ENCODE measurements at places on chromosomes 7 and 10. TPM values are rescaled to one million over a fixed set of nuclear protein-coding genes. Genes with fewer than 3 reads are reported as not detected.
A peak's percentile ranks its signal among the peaks of the same experiment; 100 is the strongest.

LLCFC1 gene
- total RNA-seq: not detected

GPNMB gene
- total RNA-seq: 93.6 TPM

GNAT3 gene
- total RNA-seq: not detected

SPDYE2B gene
- not detected for total RNA-seq

RNF32 gene
- 1.4 TPM for total RNA-seq

FRMD4A gene
- 37.9 TPM for total RNA-seq

PPP1R3A gene
- total RNA-seq: not detected

AEBP1 gene
- 131 TPM for total RNA-seq

GSTO2 gene
- 47.0 TPM for total RNA-seq

DNA sequence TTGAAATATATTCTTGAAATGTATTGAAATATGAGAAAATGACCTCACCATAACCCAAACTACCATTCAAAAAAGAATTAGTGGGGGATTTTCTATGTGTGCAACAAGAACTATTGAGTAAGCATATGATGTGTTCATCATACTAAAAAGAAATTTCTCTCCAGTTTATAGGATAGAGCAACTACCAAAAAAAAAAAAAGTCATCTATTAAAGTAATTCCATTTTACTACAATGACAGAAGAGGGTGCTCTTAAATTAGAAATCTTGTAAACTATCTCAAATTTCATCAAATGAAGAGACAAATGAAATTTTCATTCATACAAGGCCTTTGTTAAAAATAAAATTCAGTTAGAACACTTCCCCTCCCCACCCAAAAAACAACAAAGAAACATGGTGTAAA is 195.4 kb upstream of the PLXDC2 start:
- DNase-seq: no peak

- no peak for DNase-seq
Measured at GRCh38 chr7:24141874-24142509, 142.0 kb upstream of the NPY start.

GRCh38 chr7:89401099-89401498 is 605.6 kb upstream of the TEX47 start:
- no peak for DNase-seq

DNA sequence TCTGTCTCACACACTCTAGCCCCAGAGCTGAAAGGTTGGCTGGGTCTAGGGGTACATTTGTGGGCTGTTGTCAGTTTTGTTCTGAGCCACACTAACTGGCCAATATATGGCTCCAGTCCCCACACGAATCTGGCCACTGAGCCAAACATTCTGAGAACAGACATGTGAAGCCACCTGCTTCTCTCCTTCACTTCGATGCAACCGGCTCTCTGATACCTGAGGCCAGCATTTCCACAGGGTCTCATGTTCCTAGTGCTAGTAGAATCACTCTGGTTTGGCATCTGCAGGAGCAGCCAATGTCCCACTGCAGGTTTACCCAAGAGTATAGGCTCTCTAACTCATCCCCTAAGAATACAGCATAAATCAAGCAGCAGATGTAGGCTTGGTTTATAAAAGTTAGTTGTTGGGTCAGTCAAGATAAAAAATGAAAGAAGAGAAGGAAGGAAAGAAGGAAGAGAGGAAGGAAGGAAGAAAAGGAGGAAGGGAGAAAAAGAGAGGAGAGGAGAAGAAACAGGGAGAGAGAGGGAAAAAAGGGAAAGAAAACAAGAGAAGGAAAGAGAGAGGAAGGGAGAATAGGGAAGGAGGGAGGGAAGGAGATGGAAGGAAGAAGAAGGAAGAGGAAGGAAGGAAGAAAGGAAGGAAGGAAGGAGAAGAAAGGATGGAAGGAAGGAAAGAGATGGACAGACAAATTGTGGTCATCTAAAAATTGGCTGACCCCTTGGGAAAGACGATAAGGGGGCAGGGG is 75.1 kb downstream of the STRA8 start:
- no peak for DNase-seq

DNA sequence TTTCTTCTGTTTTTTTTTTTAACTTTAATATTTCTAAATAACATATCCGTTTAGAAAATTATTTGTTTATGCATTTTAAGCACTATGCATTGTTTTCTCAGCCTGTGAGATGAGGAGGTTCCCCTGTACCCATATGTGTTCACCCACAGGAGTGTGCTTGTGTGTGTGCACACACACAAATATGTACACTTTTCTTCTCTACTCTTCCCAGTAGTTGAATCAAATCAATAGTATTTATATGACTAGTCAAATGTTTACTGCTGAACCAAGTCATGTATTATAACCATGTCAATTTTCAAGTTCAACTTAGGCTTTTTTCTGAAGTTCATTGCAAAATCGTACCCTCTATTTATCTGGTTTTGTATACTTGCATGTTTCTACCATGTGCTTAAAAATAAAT is 37.3 kb downstream of the HDAC9 start:
- no peak for DNase-seq

- no peak for DNase-seq
Measured at GRCh38 chr7:114930829-114931655, 9.1 kb downstream of the MDFIC start.

GRCh38 chr7:10940704-10941355 is 32.8 kb upstream of the PHF14 start:
- no peak for DNase-seq

DNA sequence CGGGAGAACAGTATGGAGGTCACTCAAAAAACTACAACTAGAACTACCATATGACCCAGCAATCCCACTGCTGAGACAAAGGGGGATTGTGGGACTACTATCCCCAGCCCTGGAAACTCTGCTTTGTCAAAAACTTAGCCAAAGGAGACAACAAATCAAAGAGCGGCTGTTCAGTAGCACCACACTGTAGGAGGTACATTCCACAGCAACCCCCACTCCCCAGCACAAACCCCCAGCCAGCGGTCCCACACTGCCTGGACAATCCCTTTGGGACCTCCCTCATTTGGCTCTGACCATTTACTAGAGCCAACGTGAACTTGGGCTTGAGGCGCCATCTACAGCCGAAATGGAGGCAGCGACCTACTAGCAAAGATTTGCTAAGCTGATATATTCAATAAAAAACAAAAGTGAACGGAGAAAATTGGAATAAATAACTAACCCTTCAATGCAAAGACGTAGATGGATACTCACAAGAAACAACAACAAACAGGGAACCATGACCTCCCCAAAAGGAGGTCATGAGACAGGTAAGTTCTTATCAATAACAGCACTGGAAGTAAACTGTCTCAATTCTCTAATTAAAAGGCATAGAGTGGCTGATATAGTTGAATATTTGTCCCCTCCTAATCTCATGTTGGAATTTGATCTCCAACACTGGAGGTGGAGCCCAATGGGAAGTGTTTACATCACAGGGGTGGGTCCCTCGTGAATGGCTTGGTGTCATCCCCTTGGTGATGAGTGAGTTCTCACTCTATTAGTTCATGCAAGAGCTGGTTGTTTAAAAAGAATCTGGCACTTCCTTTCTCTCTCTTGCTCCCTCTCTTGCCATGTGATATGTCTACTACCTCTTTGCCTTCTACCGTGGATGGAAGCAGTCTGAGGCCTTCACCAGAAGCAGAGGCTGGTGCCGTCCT is 119.0 kb upstream of the KCNMA1 start:
- no peak for DNase-seq

- DNase-seq: no peak
Measured at GRCh38 chr7:71236230-71237105, 104.5 kb downstream of the GALNT17 start.

- DNase-seq: no peak
Measured at GRCh38 chr10:983971-984655, 4.1 kb upstream of the GTPBP4 start.

- no peak for DNase-seq
Measured at GRCh38 chr10:67200913-67201564, 275.2 kb downstream of the LRRTM3 start.

DNA sequence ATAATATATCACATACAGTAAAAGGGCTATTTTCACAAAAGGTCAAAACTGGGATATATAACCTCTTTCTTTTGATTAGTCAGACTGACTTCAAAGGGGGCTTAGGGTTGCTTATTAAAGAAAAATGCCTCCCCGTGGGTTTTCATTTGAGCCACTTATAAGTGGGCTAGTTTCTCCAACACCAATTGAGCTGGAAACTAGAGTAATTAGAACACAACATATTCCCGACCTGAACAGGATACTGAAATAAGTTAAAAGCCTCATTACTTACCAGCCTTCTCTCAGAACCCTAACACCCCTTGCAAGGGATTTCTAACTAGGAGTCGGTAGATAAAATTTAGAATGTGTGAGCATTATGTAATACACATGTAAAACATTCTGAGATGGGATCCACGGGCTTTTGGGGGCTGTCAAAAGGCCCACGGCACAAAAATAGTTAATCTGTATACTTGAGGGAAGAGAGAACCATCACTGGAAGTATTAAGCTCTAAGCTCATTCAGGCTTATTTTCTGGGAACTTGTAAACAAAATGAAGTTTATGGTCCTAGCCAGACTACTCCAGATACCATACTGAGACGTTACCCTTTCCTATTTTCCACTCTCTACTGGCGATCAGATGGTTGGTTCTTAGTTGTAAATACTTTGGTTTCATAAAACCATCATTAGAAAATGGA is 29.3 kb upstream of the KMT2E start:
- no peak for DNase-seq

DNA sequence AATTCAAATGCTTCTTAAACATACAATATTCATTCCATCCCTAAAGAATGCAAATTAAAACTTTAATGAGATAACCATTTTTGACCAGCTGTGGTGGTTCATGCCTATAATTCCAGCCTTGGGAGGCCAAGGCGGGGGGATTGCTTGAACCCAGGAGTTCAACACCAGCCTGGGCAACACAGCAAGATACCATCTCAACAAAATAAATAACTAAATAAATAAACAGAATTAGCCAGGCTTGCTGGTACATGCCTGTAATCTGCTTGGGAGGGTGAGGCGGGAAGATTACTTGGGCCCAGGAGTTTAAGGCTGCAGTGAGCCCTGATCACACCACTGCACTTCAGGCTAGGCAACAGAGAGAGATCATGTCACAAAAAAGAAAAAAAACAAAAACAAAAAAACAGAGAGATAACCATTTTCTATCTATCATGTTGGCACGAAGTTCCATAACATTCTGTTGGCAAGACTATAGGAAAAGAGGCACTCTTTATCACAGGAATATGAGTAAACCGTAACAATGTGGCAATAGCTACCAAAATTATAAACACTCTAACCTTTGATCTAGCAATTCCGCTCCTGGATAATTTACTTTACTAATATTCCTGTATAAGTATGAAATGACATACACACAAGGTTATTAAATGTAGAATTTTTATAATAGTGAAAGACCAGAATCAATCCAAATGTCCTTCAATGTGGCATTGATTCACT is 52.2 kb downstream of the ATAD1 start:
- DNase-seq: no peak

- no peak for DNase-seq
Measured at GRCh38 chr7:35261041-35261440, 7.1 kb upstream of the TBX20 start.

GRCh38 chr10:22321156-22321923 is 441 bp downstream of the BMI1 start:
- DNase-seq: no peak

DNA sequence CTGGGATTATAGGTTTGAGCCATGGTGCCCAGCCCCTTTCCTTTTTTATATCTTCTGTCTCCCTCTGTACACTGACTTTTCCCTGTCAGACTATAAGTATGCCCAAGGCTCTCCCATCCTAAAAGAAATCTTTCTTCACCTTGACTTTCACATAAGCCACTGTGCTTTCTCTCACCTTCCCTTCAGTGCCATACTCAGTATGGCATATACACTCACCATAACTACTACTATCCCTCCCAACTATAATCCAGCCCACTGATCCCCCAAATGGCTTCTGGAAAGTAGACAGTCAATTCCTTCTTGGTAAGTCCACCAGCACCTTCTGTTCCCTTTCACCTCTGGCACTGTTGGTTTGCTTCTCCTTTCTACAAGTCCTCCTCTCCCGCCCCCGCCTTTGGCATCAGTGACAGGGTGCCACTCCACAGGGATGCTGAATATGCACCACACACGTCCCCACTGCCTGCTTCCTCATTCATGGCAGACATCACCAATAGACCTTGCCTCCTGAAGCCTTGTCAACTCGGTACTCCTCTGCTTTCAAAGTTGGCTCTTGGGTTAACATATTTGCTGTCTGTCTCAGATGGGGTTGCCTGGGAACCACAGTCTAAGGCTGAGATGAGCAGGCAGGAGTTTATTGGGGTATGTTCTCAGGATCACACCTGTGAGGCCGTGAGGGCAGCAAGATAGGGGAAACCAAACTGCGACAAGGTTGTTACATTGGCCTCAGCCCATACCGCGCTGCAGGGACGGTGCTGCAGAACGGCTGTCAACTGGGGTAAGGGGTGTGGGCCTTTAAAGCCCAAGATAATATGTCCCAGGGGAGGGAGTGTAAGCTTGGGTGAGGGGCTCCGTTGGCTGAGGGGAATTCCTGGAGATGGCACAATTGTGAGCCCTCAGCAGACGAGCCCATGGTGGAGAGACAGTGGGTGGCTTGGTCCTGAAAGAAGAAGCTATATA is 7.2 kb upstream of the PSAP start:
- no peak for DNase-seq

GRCh38 chr10:116364868-116365267 is 40.6 kb downstream of the CCDC172 start:
- DNase-seq: no peak

- DNase-seq: peak; percentile 35
Measured at GRCh38 chr10:100890673-100891317, 22.0 kb upstream of the SLF2 start.

DNA sequence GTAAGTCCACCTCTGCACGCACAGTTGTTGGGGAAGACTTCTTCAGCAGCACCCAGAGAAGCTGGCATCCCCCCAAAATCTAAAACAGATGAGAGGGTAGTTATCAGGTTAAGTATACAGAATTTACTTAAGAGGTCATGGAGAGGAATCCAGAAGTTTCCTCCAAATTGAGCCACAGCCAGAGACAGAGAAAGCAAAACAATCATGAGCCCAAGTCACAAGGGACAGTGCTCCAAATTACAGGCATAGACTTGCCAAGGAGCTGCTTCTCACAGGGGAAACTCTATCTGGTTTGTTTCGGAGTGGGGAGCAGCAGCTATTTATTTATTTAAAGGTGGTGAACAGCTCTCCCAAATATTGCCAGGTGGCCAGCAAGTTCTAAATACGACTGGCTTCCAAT is 308.4 kb downstream of the SKIDA1 start:
- no peak for DNase-seq

DNA sequence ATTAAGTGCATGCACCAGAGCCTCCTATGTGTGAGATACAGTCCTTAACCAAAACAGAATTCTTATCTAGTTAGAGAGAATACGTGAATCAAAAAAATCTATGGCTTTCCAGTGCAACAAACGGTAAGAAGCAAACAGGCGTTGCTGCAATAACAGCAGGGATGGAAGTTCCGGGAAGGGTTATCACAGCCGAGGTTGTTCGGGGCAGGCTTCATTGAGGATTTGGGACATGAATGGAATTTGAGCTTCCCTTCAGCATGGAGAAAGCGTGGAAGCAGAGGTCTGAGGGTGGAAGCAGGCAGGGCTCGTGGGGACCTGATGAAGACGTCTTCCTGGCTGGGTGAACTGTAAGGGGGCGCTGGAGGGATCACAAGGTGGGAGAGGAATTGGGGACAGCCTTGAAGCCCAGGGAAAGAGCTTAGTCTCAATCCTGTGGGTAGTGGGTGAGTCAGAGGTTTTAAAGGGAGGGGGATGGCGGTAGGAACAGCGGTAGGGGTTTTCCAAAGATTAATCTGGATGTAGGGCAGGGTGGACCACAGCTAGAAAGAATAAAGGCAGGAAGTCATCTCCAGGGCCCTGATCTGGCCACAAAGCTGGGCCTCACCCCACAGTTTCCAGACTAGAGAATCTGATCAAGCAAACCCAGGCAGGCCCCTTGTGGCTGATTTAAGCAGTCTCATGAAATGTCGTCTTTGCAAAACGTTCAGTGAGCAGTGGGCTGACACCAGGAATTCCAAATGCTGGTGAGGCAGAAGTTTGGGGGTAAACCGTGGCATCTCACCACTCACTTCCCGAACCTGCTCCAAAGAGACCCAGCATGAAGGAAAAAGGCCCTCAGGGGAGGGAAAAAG is 65.1 kb downstream of the CALML3 start:
- DNase-seq: no peak

All from ureter (tissue), 1 donor.